ENCODE measurements at places on chromosomes 7 and 10. TPM values are rescaled to one million over a fixed set of nuclear protein-coding genes. Genes with fewer than 3 reads are reported as not detected.

GRCh38 chr7:70720191-70720873 lies 411.6 kb upstream of the GALNT17 start:
- DNase-seq = no peak

- no peak for DNase-seq
Measured at GRCh38 chr10:92153-92552, 43.1 kb upstream of the TUBB8 start.

DNA sequence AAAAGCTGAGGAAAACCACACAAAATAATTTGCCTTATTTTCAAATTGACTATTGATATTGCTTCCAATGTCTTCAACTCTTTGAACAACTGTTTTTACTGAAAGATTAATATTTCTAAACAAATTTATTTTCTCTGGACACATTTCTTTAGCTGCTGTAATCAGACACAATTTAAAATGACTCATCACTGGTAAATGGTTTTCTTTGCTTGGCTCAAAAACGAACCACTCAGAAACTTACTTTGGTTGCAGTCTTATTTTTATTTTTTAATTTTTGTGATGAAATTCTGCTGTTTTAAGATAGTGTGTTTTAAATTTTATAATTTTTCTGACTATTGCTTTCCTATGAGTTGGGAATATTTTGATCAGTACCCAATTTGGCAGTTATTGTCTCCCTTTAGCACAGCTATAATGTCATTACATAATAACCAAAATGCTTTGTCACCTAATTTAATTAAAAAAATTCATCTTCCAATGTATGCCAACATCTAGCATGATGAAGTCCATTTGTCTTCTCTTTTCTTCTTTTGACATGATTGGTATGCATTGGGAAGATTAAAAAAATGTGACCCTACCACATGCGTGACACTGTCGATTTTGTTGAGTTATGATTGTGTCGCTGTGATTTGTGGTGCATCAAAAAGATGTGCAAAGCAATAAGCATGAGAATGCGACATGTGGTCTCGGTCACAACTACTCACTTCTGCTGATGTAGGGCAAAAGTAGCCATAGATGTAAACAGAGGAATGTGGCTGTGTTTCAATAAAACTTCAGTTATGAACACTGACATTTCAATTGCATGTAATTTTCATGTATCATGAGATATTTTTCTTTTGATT lies 222.3 kb downstream of the SUGCT start:
- DNase-seq = no peak

DNA sequence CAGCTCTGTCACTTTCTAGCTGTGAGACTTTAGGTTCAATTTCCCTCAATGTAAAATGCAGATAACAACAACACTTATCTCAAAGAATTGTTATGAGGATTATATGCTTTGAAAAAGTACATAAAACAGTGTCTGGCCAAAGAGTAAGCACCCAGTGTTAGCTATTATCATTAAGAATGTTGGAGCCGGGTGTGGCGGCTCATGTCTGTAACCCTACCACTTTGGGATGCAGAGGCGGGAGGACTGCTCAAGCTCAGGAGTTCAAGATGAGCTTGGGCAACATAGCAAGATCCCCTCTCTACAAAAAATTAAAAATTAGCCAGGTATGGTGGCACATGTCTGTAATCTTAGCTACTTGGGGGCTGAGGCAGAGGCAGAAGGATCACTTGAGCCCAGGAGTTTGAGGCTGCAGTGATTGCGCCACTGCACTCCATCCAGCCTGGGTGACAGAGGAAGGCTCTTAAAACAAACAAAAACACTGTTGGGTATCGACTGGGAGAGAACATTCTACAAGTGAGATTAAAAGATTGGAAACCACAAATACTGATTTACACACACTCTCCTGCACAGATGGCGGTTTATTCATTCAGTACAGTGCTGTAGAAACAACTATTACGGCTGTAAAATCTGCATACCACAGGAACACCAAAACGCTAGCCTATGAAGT lies 107.3 kb downstream of the PROSER2 start:
- no peak for DNase-seq

DNA sequence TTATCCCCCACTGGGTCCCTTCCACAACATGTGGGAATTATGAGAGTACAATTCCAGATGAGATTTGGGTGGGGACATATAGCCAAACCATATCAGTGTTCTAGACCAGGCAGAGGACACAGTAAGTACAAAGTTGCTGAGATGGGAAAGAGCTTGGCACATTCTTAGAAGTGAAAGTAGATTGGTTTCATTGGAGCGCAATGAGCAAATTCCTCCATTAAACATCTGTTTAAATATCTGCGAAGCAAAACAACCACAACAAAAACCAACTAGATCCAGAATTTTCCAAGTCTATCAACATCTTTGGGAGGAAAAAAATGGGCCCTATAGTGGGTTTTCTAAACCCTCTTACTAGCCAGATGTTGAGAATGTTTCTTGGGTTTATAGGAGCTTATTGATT lies 80.0 kb upstream of the STEAP1B start:
- DNase-seq = no peak

DNA sequence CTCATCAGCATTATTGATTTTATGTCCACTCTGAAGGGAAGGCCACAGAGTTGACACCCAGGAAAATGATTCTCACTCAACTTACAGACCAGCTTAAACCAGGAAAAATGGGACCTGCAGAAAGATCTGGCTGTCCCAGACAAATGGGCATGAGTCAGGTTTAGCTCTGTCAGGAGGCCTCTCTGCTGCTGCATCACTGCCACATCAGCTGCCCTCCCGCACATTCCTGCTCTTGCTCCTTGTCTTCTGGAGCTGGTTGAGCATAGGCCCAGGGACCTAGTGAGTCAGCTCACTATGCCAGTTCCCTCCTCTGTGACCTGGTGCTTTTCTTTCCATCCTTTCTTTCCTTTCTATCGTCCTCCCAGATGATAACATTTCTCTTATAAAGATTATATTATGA lies 18.8 kb upstream of the SMNDC1 start:
- no peak for DNase-seq

- DNase-seq = peak; percentile 39
Measured at GRCh38 chr10:23192712-23193434, 761 bp downstream of the PTF1A start.

DNA sequence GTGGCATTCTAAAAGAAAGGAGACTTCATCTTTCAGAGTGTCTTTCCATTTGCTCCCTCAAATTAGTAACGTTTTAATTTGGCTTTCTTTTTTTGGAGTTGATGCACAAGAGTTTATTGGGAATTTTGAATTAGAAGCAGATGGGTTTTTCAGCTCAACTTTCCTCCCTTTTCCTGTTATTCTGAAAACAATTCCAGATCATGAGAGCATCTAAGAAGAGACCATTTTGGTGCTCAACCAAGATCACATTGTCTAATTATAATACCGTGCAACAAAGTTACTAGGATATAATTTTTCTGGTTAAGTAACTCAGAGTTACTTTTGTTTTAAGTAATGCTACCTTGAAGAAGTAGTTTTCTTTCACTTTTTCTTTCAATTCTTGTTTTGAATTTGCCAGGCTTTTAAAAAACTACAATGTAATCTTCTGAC lies 396.6 kb upstream of the KLF6 start:
- no peak for DNase-seq

- DNase-seq = no peak
Measured at GRCh38 chr7:116802746-116803152, 59.6 kb upstream of the CAPZA2 start.

- DNase-seq = no peak
Measured at GRCh38 chr10:16566202-16566805, 44.6 kb upstream of the C1QL3 start.

- DNase-seq = no peak
Measured at GRCh38 chr7:156177422-156178055, 365.3 kb upstream of the SHH start.

- no peak for DNase-seq
Measured at GRCh38 chr10:62050346-62050892, 148.9 kb downstream of the ARID5B start.

- no peak for DNase-seq
Measured at GRCh38 chr7:20831451-20831850, 44.8 kb upstream of the SP8 start.

DNA sequence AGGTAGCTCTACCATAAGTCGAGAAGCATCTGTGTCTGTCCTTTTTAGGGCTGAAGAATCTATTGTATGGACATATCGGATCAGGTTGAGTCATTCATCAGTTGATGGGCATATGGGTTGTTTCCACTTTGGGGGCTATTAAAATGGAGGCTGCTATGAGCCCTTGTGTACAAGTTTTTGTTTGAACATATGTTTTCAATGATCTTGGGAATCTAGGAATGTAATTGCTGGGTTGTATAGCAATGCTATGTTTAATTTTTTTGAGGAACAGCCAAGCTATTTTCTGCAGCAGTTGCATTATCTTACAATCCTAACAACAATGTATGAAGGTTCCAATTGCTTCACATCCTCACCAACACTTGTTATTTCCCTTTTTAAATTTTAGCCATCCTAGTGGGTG lies 46.4 kb upstream of the HABP2 start:
- no peak for DNase-seq

GRCh38 chr10:3132036-3133025 lies 40.3 kb downstream of the PITRM1 start:
- no peak for DNase-seq

DNA sequence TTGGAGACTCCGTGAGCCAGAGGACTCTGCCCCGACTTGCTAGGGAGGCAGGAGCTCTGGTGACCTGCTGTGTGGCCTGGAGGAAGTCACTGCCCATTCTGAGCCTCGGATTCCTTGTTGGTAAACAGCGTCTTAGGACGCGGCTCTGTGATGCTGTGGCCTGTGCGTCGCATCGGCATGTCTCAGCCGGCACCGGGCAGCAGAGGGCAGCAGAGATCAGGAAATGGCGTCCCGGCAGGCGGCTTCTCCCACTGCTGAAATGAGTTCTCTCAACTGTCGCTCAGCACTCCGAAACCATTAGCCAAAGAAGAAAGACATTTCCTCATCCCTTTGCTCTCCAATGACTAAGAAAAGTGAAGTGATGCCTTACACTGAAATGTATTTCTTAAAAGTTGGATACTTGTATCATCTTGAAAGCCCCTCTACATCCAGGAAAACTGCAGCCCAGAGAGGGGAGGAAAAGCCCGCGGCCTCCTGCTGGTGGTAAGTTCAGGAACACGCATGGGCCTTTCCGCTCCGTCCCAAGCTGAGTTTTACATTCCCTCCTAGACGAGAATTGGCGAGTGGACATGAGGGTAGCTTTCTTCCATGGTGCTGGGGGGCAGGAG lies 91.7 kb downstream of the WDR11 start:
- DNase-seq = peak; percentile 84

- no peak for DNase-seq
Measured at GRCh38 chr10:86945361-86946212, 11.8 kb downstream of the MMRN2 start.

DNA sequence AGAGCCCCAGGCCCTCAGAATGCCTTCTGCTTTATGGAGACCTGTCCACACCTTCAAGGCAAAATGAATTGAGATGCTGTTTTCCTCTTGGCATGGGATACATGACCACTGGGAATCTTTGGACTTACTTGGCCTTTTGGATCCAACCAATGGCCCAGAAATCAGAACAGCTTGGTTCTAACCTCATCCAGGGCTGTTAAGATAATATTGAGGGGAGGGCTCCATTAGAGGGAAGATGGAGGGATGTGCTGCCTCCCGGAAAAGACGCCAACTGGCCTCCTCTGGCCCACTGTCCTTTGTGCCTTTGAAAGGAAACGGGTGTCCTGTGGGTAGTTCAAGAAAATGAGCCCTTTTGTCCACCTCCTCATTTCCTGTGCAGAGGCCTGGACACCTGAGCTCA lies 530.9 kb downstream of the KCNMA1 start:
- DNase-seq = no peak

- DNase-seq = no peak
Measured at GRCh38 chr10:11036424-11037011, 18.8 kb downstream of the CELF2 start.

DNA sequence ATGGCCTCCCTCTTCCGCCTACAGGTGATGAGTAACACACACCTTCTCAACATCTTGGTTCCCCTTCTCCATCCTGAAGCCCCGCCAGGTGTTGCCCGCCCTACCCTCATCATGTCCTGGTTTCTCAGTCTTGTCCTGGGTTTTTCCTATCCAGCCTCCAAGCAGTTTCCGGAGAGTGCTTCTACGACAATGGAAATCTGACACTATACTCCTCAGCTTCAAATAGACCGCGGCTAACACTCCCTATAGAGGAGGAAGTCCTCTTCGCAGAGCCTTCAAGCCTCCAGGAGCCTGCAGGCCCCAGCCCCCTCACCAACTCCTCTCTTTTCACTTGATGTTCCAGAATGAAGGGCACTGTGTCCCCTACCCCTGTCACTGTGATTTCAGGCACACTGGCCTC lies 147.4 kb downstream of the PRPF18 start:
- DNase-seq = no peak

DNA sequence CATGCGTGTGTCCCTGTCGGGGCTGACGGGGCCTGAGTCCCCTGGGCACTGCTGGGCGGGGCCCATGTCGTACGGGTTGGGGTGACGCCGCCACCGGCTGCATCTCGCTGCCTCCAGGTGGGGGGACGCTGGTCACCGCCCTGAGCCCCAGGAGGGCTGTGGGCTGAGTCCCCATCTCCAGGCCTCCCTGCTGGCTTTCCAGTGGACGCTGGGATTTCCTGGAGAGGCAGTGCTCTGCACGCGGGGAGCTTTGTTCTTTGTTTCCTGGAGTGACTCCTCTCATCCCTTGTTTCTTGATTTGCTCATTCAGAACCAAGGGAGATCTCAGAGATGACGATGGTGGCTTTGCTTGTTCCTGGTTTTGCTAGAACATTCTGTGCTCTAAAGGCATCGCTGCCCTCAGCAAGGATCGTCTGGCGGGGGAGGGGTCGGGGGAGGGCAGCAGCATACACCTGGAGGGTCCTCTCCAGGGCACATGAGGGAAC lies 21.0 kb downstream of the PWWP2B start:
- DNase-seq = no peak

- no peak for DNase-seq
Measured at GRCh38 chr10:17085011-17085725, 44.4 kb downstream of the CUBN start.

GRCh38 chr7:142806957-142807356 lies 36.2 kb downstream of the PRSS2 start:
- no peak for DNase-seq

- DNase-seq = no peak
Measured at GRCh38 chr7:130091999-130092398, 21.7 kb downstream of the KLHDC10 start.

DNA sequence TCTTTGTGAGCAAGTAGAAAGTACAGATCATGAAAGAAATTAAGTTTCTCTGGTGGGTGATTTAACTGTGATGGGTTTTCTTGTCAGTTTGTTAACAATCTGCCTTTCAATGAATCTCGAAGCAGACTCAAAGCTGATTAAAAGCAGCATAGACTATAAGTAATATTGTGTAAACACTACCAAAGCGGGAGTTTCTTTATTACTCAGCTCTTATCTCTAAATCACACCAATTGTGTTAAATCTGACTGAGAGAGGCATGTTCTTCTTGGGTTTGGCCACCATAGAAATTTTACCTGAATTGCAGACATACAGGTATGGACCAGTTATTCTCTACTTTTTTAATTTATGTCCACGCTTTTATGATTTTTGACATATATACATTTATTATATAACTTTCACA lies 65.2 kb downstream of the DKK1 start:
- no peak for DNase-seq

GRCh38 chr10:4307910-4308309 lies 518.1 kb upstream of the AKR1E2 start:
- DNase-seq = no peak

- peak; percentile 49 for DNase-seq
Measured at GRCh38 chr7:101308245-101309085, 13.1 kb downstream of the IFT22 start.

TRA2A gene
- total RNA-seq = 119 TPM

FAM25A gene
- total RNA-seq = not detected

TES gene
- 121 TPM for total RNA-seq

NRCAM gene
- 0.99 TPM for total RNA-seq

GLI3 gene
- 1.3 TPM for total RNA-seq

GPR15LG gene
- not detected for total RNA-seq

TAS2R4 gene
- total RNA-seq = 1.4 TPM

FKBP6 gene
- total RNA-seq = not detected

CCDC136 gene
- 14.5 TPM for total RNA-seq

Measured in activated naive CD8-positive, alpha-beta T cell treated with anti-CD3 and anti-CD28 coated beads, Interleukin-2, amount 10 ng/mL, durations not matched to agents 7 days and 5 days (primary cell).